CD4-positive, CD25-positive, alpha-beta regulatory T cell (primary cell): ENCODE measurements at places on chromosomes 7 and 10. TPM values are rescaled to one million over a fixed set of nuclear protein-coding genes. Genes with fewer than 3 reads are reported as not detected.

SPDYE1 gene
- polyA plus RNA-seq: 0.15 TPM

SPDYE5 gene
- polyA plus RNA-seq: not detected

FFAR4 gene
- not detected for polyA plus RNA-seq

ANXA8L1 gene
- polyA plus RNA-seq: not detected

SFTPA2 gene
- not detected for polyA plus RNA-seq

PCBD1 gene
- polyA plus RNA-seq: 28.7 TPM

AQP1 gene
- not detected for polyA plus RNA-seq

EMX2 gene
- not detected for polyA plus RNA-seq

FANK1 gene
- 54.5 TPM for polyA plus RNA-seq

SPDYE11 gene
- not detected for polyA plus RNA-seq

ERCC6 gene
- 15.1 TPM for polyA plus RNA-seq

EBLN1 gene
- not detected for polyA plus RNA-seq

CLDN4 gene
- polyA plus RNA-seq: 0.29 TPM
